ENCODE measurements at places on chromosomes 12 and 14.
A peak's percentile ranks its signal among the peaks of the same experiment; 100 is the strongest.

- no peak for DNase-seq
Observed at GRCh38 chr12:69620077-69620476, 9.4 kb upstream of the LRRC10 start.

GRCh38 chr14:36682338-36682737 lies 20.7 kb downstream of the PAX9 start:
- DNase-seq, result no peak

- no peak for DNase-seq
Observed at GRCh38 chr12:124544311-124544970, 23.0 kb downstream of the NCOR2 start.

DNA sequence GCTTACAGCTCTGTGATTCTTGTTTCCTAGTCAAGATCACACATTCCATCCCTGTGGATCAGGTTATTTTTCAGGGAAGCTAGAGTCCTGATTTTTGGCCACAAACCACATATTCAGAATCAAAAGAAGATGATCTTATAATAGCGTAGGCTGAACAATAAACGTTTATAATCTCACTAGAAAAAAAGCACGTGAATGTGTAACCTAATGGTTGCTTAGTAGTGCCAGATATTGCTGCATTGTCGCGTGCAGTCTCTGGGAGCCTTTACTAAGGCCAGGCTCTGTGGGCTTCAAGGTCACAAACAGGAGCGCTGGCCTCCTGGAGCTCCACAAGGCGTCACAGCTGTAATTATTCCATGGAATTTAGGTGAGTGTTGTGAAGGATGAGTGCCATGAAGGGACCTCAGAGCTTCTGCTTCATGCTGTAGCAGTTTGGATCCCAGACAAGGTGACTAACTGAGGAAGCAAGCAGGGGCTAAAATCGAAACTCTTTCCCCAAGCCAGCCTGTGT lies 17.4 kb downstream of the CDKN1B start:
- no peak for DNase-seq

GRCh38 chr12:53344824-53345485 lies 8.8 kb upstream of the SP7 start:
- peak; percentile 70 for DNase-seq

GRCh38 chr14:61555056-61555838 lies 140.1 kb upstream of the HIF1A start:
- no peak for DNase-seq

DNA sequence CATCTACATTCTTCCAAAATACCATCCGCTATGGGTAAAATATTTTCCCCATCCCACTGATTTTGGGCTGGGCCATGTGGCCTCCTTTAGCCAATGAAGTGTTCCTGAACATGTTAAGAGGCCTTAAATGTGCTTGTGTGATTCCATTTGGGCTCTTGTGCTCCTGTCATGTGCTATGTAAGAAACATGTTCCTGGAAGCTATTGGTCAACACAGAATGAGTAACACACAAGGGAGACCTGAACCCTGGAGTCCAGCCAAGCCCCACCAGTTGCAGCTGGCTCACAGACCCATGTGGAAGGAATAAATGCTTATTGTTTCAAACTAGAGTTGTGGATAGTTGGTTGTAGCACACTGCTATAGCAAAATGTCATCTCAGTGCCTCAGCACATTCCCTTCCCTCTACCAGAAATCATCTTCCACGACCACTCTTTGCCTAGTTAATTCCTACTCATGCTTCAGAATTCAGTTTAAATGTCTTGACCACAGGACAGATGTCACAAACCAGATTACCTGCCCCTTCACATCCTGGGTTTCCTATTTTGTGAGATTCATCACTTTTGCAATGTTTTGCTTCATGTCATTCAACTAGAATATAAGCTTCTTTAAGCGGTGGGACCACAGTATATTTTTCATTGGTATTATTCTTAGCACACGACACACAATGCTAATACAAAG lies 217.3 kb upstream of the EEA1 start:
- no peak for DNase-seq

DNA sequence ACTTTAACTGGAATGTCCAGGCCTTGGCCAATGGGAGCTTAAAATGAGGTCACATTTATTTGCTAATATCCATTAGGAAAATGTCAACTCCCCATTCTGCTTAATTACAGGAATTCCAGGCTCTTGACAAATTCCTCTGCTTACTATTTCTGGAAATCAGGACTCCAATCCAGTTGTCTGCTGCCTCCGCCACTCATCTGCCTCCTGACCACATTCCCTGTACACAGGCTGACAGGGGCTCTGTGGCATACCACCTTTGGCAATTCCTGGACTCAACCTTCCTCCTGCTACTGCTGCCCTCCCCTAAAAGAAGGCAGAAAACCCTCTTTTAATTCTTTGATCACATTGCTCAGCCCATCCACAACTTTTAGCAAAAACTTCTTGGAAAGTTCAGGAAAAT lies 37.9 kb downstream of the KICS2 start:
- no peak for DNase-seq

DNA sequence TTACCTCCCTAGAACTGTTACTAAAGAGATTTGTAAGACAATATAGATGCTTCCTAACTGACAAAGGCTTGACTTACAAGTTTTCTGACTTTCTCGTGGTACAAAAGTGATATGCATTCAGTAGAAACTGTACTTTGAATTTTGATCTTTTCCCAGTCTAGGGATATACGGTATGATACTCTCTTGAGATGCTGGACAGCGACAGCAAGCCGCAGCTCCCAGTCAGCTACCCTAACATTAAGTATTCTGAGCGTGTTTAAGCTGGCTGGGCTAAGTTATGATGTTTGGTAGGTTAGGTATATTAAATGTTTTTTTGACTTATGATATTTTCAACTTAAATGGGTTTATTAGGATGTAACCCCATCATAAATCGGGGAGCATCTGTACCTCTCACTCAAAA lies 55.2 kb upstream of the CDKL1 start:
- DNase-seq, result no peak

- no peak for DNase-seq
Observed at GRCh38 chr12:58580095-58580494, 340.2 kb downstream of the LRIG3 start.

GRCh38 chr14:73599499-73599898 lies 7.8 kb downstream of the ACOT4 start:
- no peak for DNase-seq

GRCh38 chr12:105805730-105806399 lies 332.9 kb downstream of the NUAK1 start:
- no peak for DNase-seq

- peak; percentile 96 for DNase-seq
Observed at GRCh38 chr12:52980650-52981423, 25.4 kb upstream of the EIF4B start.

DNA sequence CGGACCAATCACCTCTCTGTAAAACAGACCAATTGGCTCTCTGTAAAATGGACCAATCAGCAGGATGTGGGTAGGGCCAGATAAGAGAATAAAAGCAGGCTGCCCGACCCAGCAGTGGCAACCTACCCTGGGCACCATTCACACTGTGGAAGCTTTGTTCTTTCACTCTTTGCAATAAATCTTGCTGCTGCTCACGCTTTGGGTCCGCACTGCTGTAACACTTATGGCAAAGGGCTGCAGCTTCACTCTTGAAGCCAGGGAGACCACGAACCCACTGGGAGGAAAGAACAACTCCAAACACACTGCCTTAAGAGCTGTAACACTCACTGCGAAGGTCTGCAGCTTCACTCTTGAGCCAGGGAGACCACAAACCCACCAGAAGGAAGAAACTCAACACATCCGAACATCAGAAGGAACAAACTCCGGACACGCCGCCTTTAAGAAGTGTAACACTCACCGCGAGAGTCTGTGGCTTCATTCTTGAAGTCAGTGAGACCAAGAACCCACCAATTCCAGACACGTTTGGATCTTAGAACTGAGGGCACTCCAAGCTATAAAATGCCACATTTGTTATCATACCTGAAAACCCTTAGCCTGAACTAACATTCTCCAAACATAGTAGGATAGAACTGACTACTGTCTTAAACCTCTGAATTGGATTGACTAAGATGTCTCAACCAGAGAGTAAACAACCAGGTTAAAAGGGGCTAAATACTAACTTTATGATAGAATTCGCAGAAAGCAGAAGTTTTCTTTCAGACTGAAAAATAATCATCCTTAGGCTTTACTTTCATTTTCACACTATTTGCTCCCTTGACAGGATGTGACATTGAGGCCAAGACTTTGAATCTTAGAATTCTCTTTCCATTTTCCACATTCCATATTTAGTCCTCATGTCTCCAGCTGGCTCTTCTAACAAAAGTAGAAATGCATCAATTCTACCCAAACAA lies 33.6 kb downstream of the CDKL1 start:
- DNase-seq, result no peak

GRCh38 chr12:46197883-46198282 lies 71.0 kb downstream of the SLC38A1 start:
- no peak for DNase-seq

DNA sequence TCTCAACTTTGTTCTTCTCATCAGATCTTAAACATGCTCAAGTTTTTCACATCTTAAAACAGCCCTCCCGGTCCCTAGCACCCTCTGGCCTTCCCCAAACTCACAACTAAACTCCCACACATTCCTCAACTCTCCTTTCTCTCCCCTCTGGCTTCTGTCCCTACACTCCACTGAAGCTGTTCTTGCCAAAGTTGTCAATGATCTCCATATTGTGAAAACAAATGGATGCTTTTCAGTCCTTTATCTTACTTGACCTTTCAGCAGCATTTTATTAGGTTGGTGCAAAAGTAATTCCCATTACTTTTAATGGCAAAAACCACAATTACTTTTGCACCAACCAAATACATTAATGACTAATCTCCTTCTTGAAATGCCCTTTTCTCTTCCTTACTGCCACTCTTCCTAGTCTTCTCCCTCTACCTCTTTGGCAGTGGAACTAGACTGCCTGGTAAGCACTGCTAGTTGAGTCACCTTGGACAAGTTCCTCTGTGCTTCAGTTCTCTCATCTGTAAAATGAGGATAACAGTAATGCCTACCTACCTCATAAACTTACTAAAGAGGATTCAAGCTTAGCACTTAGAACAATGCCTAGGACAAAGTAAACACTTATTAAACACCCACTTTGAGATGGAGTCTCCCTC lies 16.0 kb downstream of the CERS5 start:
- DNase-seq, result no peak

DNA sequence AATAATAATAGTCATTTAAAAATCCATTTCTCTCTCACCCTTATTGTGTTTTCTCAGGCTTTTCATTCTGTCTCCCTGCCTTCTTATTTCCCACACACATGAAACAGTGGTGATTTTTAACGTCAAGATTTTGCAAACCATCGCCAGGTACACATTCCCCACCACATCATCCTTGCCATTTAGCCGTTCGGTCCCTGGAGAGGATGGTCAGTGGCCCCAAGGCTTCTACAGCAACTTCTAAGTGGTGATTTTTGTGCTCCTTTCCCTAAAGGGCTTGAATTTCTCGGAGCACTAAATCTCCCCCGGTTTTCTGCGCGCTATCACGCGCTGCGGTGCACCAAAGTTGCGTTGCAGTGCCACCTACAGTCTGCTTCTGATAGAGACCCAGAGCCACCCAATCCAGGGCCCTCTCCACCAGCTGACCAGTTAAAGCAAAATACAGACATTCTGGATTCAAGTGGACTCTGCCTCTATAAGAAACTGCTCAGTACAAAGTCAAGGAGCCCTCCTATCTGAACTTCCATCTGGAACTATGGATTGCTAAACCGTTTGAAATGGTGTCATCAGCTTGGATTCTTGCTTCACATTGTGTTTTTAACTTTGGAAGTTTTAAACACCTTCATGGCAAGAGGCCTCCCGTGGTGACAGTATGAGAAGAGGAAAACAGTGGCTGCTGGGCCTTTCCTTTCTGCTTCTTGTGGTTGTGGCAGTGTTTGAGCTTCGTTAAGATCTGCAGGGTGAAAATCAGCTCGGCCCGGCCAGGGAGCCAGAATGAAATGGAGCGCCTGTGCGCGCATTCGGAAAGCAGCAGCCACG lies 234.0 kb downstream of the SPTSSA start:
- peak; percentile 62 for DNase-seq

DNA sequence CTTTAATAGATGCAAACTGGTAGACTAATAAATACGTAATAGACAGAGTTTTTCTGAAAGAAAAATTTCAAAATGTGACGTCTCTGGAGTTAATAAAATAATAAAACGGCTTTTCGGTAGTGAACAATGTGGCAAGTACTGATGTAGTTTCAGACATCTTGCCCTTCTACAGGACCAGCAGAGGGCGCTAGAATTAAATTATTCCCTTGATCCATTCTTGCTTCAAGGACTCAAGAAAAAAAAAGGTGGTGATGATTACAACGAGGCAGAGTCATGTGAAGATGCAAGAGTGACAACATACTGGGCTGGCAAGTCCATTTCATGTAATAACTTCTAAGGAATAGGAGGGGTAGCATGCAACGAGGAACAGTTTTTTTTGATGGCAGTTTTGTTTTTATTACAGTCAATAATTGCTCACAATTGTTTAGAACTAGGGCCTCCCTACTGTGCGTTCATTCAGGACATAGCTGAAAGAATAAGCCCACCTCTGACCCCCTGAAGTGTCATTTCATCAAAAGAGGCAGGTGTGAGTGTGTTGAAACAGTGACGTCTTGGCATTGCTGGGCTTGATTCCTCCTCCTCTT lies 101.0 kb upstream of the GZMB start:
- DNase-seq, result peak; percentile 68

GRCh38 chr12:127336416-127336815 lies 930.6 kb upstream of the TMEM132C start:
- DNase-seq, result no peak

DNA sequence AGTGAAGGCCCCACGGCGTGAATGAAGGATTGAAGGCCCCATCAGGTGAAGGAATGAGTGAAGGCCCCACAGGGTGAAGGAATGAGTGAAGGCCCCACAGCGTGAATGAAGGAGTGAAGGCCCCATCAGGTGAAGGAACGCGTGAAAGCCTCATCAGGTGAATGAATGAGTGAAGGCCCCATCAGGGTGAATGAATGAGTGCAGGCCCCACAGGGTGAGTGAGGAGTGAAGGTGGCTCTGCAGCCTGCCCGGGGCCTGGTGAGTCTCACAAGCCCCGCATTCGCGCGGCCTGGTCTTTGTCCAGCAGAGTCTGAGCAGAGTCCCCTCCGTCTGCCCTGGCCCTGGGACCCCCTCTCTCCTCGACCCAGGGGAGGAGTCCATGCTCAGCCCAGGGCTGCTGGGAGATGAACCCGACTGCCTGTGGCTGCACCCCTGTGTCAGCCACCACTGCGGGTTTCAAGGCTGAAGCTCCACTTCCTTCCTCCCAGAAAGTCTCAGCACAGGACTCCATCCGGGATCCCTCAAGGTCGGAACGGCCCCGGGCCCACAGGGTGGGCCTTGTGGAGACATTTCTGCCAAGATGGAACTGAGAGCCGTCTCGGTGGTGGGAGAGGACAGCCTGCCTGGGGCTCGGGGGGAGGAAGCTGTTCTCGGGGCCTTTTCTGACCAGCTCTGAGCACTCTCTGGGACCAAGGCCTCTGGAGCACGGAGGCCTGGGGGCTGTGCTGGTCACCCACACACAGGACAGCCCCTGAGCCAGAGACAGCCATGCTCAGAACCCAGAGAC lies 37.4 kb upstream of the TMEM179 start:
- peak; percentile 27 for DNase-seq

GRCh38 chr12:105581420-105581819 lies 250.9 kb downstream of the C12orf75 start:
- DNase-seq, result no peak

DNA sequence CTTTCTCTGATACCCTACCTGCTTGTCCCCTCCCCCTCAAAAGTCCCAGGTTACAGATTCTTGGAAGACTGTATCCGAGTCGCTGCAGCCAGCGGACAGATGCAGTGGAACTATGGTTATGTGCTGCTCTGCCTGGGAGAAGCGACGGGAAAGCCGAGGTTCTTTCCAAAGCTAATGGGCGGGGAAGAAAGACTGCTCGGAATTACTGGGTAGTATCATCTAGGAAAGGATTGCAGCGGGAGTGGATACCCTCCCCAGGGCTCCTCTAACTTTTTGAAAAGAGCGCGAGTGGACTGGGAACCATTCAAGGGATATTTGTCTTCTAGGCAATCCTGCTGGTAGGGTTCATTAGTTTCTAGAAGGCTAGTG lies 1.4 kb downstream of the PTHLH start:
- DNase-seq, result no peak

Data from kidney capillary endothelial cell (primary cell).